ENCODE measurements at places on chromosomes 2 and 18.
A peak's percentile ranks its signal among the peaks of the same experiment; 100 is the strongest.

- DNase-seq = no peak
Observed at GRCh38 chr2:118496467-118496866, 351.0 kb downstream of the EN1 start.

GRCh38 chr2:218059289-218059688 is 9.8 kb upstream of the RUFY4 start:
- no peak for DNase-seq

- no peak for DNase-seq
Observed at GRCh38 chr18:58863539-58864145, 1.0 kb upstream of the ZNF532 start.

DNA sequence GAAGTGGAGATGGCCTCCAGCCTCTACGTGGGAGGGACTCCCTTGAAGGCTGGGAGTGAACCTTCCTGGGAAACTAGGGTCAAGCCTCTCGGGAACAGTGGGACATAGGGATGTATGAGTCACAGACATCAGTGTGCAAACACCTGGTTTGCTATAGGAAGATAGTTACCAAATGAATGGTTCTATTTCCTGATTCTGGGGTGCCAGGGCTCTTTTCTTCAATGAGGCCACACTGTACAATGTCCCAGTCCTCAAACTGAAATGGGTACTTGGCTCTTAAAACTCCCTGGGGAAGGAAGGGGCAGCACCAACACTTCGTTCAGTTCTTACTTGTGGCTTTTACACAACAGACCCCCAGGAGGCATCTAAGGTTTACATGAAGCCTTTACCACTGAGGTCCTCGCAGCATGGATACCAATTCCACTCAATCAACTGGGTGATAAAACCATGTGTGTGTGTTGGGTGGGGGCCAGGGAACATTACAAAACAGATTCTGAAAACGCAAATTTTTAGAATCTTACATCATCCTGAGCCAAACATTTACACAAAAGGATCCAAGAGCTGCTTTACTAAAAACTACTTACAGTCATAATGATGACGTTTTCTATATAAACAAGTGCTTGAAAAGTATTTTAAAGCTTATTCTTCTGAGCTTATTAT is 10.4 kb downstream of the ERFE start:
- DNase-seq = no peak

GRCh38 chr2:208224802-208225201 is 30.1 kb downstream of the IDH1 start:
- no peak for DNase-seq

GRCh38 chr2:142710336-142710735 is 167.1 kb upstream of the KYNU start:
- DNase-seq = no peak

DNA sequence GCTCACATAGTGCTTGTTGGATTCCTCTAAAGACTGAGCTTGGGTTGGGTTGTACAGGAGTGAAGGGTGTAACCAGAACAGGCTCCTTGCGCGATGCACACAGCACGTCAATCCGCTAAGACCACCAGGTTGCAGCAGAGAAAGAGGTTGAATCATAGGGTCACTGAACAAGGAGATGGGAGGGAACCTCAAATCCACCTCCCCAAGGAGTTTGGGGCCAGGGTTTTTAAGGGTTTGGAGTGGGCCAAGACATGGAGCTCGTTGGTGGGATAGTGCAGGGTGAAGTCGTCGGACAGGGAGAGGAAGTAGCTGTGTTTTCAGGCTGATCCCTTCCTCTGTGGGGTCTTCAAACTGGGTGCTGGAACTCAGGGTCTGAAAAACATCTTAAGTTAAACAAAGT is 20.8 kb upstream of the MTCL1 start:
- no peak for DNase-seq

DNA sequence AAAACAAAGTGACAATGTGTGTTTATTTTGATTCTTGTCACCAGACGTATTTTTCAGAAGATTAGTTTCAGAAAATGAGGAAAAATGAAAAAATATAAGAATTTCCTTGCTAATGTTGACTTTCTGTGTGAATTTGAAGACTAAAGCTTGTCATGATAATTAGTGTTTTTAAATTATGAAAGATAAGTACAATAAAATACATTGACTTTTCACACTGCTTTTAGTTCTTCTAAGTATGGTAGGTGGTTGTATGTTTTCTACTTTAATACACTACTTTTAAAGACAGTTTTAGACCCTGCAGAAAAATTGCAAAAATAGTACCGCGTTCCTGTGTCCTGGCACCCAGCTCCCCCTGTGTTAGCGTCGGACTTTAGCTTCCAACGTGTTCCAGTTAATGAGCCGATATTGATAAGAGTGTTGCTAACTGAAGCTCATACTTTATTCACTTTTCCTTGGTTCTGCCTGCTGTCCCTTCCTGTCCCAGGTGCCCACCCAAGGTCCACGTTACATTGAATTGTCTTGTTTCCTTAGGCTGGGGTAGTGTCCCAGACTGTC is 695 bp downstream of the RBFA start:
- no peak for DNase-seq

GRCh38 chr2:157849591-157849990 is 26.5 kb downstream of the ACVR1 start:
- no peak for DNase-seq

GRCh38 chr18:59233017-59233410 is 13.1 kb downstream of the GRP start:
- DNase-seq = no peak

DNA sequence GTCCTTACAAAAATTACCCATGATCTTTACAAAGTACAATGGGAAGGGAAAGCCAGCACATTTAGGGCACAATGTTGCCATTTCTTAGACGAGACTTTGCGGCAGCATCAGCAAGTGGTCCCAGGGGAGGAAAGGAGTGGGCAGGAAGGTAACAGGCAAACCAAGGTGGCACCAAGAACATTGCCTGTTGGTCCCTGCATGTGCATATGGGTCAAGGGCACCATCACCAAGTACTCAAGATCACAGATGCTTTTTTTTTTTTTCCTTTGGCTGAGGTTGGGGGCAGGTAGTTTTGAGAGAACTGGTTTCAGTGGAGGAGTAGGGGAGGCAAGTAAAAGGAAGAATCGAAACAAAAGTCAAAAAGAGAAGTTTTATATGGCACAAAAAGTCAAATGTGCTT is 752 bp upstream of the CYTIP start:
- no peak for DNase-seq

DNA sequence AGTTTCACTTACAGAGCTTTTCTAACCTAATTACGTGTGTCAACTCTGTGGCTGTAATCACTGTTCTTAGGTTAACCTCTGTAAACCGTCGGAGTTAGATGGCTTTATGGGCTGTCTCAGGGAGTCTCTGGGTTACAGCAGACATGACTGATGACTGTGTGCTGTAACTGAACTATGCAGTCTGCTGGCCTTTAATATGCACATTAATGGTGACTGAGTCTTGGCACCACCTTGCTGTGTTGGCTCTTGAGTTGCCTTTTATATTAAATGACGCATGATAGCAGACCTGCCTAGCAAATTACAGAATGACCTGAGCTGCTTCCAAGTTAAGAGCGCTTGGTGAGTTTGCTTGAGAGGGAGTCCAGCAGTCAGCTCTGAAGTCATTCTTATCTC is 90.1 kb downstream of the ACKR3 start:
- DNase-seq = no peak

DNA sequence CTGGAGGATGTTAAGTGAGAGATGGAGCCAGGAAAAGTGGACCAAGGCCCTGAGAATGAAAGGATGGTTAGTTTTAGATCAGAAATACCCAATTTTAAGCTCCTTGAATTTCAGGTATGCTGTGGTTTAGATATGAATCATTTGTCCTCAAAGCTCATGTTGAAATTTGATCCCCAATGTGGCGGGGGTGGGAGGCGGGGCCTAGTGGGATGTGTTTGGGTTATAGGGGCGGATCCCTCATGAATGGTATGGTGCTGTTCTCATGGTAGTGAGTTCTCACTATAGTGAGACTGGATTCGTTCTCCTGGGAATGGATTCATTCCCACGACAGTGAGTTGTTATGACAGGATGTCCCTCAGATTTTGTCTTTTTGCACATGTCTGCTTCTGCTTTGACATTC is 11.4 kb downstream of the MYO5B start:
- DNase-seq = no peak

- no peak for DNase-seq
Observed at GRCh38 chr18:22044474-22045220, 124.7 kb upstream of the GATA6 start.

DNA sequence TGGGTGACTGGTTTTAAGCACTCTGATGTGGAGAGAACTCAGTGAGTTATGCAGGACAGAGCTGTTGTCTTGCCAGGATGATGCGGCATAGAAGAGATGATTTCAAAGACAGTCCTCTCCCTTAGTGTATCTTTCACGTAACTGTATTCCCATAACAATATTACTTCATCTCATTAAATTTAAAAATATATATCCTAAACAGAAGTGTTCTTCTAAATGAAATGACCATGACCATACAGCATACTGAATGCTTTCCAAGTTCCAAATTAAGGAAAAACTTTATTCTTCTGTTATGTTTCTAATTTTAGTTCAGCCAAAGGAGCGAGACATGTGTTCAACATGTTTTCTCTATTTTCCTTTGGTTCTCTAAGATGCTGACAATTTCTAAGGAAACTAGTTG is 600.1 kb upstream of the FSHR start:
- no peak for DNase-seq

GRCh38 chr18:12968619-12969018 is 20.8 kb downstream of the SEH1L start:
- DNase-seq = no peak

- DNase-seq = no peak
Observed at GRCh38 chr2:231332388-231332787, 63.1 kb upstream of the B3GNT7 start.

- no peak for DNase-seq
Observed at GRCh38 chr18:49368876-49369440, 91.5 kb downstream of the DYM start.

DNA sequence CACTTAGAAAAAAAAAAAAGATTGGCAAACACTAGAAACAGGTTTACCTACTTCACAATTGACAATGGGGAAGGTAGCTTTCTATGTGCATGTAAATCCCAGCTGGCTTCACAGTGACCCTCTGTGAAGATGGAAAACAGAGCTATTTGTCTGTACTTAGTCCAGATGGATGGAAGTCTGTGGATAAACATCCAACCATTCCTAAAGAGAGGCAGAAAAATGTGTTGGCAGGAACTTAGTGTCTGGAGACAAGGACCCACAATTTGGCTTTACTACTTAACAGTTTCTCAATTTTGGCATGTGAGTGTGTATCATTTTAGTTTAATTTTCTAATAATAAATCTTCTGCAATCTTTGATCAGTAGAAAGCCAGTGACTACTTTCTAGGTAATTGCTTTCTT is 154.4 kb downstream of the RAD51AP2 start:
- DNase-seq = no peak

DNA sequence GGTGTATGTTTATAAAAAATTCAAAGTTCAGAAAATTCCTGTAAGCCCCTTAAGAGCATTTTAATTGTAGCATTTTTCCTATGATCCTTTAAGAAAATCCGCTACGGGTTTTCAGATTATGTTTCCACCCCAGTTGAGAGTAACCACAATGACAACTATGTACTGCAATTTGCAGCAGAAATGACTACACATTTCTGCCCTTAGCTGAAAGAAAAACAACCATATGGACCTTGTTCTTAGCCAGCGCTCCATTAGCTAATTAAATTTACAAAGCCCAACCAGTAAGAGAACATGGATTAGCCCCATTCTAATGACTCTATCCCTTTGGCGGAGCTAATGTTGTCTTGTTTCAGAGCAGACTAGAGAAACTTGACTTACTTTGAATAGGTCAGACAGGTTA is 247.6 kb downstream of the SLC8A1 start:
- DNase-seq = no peak

DNA sequence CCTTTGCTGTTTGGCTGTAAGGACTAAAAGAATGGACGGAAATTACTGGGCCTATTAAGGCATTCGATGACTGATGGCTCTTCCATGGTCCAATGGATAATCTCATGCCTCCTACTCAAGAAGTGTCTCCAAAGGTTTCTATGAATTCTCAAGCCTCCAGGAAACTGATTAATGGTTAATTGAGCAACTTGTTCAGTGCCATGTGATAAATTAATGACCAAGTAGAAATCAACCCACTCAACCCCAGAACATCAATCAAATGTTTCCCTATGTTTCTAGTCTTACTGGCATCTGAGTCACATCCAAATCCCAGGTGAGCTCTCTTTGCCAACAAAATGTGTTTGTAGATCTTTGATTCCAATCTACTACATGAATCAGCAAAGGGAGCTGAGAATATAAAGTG is 103.6 kb downstream of the NXPH2 start:
- no peak for DNase-seq

GRCh38 chr2:139469985-139470384 is 689.8 kb upstream of the NXPH2 start:
- no peak for DNase-seq

DNA sequence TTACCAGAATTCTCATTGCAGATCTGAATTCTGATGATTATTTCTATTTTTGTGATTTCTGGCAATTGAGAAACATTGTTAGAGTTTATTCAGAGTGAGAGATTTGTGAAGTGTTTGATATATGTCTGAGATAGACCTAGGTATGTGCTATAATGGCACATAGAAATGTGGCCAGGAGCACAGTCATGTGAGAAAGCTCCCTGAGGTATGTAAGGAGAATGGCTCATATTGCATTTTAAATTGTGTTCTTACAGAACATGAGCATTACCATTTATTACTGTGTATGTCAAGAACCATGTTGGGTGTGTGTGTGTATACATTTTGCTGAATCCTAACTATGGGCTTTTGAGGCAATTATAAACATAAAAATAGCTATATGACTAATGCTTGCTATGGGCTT is 101.2 kb downstream of the RAPGEF4 start:
- DNase-seq = no peak

- peak; percentile 56 for DNase-seq
Observed at GRCh38 chr2:130920415-130921163, 83.9 kb downstream of the ARHGEF4 start.

DNA sequence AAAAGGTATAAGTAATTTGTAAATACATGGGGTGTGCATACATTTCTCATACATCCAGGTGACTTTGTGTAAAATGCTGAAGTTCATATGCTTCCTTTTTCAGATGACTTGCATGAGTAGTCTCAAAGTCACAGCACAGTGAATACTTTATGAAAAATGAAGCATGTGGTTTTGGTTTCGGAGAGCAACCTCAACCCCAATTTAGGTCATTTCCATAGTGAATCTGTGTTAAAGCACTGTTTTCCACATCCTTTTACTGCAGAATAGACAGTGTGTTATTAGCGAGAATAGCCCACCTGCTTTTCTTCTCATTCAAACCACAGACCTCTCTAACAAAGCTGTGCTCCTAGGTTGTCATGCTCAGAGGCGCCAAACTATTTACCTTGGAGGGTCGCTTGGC is 204.4 kb upstream of the RASGRP3 start:
- no peak for DNase-seq

DNA sequence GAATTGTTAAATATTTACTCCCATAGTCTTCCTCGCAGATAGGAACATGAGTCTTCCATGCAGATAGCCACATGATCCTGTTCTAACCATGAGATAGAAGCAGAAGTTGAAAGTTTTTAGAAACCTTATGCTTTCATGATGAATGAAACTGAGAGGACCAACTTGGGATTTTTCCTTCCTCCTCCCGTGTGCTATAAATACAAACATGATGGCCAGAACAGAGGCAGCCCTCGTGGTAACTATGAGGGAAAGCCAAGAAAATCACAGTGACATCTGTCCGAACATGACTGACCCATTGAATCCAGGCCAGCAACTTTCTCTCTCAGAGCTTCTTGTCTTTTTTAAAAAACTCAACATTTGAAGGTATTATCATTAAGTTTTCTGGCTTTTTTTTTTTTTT is 78.5 kb downstream of the ACAA2 start:
- no peak for DNase-seq
